Pulmonary artery endothelial cell (primary cell): ENCODE measurements at places on chromosomes 3 and 15. TPM values are rescaled to one million over a fixed set of nuclear protein-coding genes. Genes with fewer than 3 reads are reported as not detected.

Gene GOLIM4
- 58.0 and 58.9 TPM in 2 replicates for total RNA-seq

DNA sequence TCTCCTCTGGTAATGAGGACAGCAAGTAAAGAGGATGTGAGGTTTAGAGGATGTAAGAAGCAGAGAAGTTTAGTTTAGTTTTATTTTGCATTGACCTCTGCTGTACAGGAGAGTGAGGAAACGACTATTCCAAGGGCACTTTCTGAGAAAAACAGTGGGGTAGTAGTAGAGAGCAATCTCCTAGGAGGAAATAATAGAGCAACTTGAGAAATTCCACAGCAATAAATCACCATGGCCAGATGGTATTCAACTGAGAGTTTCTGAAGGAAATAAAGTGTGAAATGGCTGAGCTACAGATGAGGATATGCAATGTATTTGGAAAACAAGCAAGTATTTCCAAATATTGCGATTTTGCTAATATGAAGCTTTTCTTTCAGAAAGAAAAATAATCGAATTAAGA is 118.9 kb downstream of the DPH6 start:
- peak; percentile 76 for DNase-seq

Gene KAT2B
- 7.1 and 9.4 TPM in 2 replicates for total RNA-seq

Gene PP2D1
- total RNA-seq: not detected in 2 replicates

Gene MAP1A
- 1.4 and 1.6 TPM in 2 replicates for total RNA-seq

DNA sequence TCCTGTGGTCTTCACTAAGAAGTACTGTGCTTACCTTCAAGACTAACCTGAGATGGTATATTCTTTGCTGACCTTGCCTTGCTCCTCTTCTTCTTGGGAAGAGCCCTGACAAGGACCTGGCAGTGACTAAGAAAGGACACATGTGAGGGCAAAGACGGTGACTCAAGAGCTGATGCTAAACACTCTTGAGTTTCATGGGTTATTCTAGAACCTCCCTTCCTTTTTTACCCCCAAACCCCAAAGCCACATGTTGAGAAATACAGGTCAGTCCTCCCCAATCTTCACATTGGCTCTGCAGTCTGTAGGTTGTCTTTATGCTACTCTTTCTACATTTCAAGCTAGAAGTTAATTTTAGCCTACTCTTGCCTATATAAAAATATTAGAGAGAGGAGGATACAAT is 200.6 kb downstream of the SEMA6D start:
- DNase-seq: no peak

Gene SLITRK3
- not detected in 2 replicates for total RNA-seq

Gene MUC4
- total RNA-seq: not detected in 2 replicates

Gene C2CD4A
- 0.74 and 3.2 TPM in 2 replicates for total RNA-seq

Gene LRTM1
- total RNA-seq: not detected in 2 replicates

DNA sequence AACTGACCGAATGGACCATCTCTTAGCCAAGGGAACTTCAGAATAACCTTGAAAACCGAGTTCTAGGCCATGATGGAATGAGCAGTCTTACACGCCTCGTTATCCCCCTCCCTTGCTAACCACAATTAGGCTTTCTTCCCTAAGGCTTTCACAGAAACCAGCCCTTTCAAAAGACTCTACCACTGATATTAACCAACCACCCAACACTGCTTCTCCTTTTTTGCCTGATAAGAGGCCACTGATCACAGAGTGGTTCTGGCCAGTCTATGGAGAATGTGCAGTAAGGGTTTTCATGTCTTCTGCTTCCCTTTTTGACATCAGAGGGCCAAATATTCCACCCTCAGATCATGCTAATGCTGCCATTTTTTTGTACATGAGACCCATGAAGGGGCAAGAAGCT is 59.3 kb downstream of the MCF2L2 start:
- DNase-seq: no peak

Gene A4GNT
- total RNA-seq: not detected in 2 replicates

DNA sequence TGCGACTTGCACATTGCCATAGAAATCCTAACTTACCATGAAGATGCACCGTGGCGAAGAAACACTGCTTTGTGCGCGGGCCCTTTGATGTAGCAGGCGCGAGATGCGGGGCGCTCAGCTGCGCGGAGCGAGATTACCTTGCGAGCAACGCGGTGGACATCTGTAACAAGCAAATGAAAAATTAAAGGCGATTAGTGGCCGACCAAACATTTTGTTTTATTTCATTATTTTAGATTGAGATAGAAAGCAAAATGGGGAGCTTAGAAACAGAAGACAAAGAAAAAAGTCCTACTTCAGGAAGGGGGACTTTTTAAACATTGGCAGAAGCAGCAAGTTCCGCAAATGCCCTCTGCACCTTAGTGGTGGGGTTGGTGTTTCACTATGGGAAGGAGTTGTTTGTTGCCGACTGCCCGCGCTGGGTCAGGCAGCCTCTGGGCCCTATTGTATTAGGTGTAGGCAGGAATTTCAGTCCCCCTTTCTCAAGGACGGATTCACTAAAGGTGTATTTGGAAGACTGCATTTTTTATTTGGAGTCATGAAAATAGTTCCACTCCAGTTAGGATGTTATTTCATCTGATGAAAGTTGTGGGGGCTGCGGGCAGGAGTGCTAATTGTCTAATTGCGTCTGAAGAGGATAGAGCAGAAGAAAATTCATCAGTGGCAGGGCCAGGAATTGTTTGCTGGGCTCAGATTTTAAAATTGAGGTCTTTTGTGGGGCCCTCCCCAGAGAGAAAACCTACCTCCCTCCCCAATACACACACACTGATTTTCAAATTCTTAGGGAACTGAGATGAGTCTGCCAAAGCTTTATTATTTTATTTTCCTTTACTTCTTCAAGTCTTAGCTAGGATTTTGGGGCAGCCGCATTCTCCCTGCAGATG is 17.4 kb downstream of the ZIC4 start:
- DNase-seq: no peak

GRCh38 chr15:99424978-99425656 is 140.7 kb upstream of the MEF2A start:
- peak; percentile 85 for DNase-seq

- peak; percentile 44 for DNase-seq
Measured at GRCh38 chr3:81308306-81308705, 453.1 kb downstream of the GBE1 start.

- no peak for DNase-seq
Measured at GRCh38 chr15:31977812-31978661, 52.3 kb upstream of the CHRNA7 start.

Gene TRAT1
- total RNA-seq: not detected in 2 replicates

GRCh38 chr15:85770096-85771041 is 24.4 kb downstream of the KLHL25 start:
- DNase-seq: no peak

DNA sequence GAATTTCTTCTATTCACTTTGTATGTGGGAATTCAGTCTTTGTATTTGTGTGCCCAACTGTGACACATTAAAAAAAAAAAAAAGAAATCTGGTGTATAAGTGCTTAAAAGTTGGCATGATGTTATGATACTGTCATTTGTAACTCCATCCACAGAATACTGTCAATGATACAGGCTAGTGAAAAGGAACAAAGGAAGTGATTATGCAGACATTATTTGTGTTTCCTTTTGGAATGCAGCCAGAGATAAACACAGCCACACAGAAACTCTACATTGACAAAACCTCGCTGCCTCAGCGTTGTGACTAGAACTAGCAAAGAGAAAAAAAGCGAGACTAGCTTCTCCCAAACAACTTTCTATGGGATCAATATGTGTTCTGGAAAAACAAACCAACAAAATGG is 519.2 kb upstream of the AGTR1 start:
- DNase-seq: no peak

DNA sequence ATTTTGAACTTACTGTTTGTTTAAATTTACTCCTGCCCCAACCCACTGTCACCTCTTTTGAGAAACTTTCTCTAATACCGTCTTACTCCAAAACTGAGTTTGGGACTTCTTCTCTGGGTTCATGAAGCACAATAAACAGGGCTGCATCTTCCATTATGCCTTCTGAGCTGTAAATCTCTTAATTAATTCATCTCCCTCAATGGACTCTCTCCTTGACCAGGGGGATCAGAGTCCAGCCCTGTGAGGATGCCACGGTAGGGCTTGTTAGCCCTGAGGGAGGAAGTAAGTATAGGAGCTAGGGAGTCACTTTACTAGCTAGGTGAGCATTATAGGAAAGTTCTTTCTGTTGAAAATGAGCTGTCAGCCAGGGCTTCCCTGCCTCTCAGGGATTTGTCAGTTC is 299.3 kb upstream of the SATB1 start:
- DNase-seq: no peak

Gene GOLGA6B
- total RNA-seq: not detected in 2 replicates

Gene OR4M2
- total RNA-seq: not detected in 2 replicates

Gene BCL2A1
- 0.21 and 2.1 TPM in 2 replicates for total RNA-seq

Gene ROBO2
- 0.42 and 2.9 TPM in 2 replicates for total RNA-seq

GRCh38 chr15:36495456-36495991 is 83.9 kb upstream of the CDIN1 start:
- DNase-seq: no peak

DNA sequence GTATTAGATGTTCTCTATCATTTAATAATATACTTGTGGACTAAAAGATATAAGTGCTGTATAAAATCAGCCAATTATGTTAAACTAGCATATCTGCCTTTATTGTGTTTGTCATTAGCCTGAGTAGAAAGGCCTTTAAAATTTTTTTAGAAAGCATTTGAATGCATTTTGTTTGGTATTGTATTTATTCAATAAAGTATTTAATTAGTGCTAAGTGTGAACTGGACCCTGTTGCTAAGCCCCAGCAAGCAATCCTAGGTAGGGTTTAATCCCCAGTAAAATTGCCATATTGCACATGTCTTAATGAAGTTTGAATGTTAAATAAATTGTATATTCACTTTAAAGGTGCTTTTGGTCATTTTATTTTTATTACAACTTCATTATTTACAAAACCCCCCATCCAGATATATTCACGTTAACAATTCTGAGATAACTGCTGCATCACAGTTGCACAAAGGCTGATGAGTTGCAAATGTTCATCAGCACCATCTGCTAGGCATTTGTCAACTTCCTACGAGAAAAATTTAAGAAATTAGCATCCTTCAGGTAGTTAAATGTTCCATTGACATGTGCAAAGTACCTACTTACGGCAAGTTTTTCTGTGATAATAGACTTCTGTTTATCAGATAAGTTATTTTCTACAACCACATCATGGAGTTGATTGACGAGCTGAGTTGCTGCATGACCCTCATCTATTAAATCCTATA is 6.3 kb downstream of the EIF4A2 start:
- no peak for DNase-seq

GRCh38 chr3:157201648-157202278 is 41.8 kb upstream of the CCNL1 start:
- peak; percentile 17 for DNase-seq

Gene PCBP4
- 31.1 and 32.2 TPM in 2 replicates for total RNA-seq

GRCh38 chr15:73308305-73308704 is 60.5 kb downstream of the HCN4 start:
- DNase-seq: no peak

Gene CEMIP
- 0.11 and 0.13 TPM in 2 replicates for total RNA-seq

- no peak for DNase-seq
Measured at GRCh38 chr15:70142322-70143191, 44.8 kb upstream of the TLE3 start.

DNA sequence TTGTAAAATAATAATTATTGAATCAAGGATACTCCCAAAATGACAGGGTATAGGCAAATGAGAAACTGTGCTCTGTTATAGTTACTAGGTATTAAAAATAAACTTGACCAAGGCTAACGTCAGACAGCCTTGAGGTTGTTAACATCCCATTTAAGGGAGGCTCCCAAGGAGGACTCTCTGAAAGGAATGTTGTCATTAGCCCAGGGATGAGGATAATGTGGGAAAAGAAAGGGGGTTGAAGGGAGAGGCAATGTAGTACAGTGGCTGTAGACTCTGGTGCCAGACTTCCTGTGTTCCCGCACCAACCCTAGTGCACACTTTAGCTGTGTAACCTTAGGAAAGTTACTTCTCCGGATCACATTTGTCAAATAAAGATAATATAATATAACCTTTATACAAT is 47.0 kb upstream of the RARB start:
- DNase-seq: no peak

GRCh38 chr3:172329070-172329469 is 119.2 kb downstream of the GHSR start:
- DNase-seq: no peak

- no peak for DNase-seq
Measured at GRCh38 chr15:40995656-40996055, 42.4 kb downstream of the CHAC1 start.

DNA sequence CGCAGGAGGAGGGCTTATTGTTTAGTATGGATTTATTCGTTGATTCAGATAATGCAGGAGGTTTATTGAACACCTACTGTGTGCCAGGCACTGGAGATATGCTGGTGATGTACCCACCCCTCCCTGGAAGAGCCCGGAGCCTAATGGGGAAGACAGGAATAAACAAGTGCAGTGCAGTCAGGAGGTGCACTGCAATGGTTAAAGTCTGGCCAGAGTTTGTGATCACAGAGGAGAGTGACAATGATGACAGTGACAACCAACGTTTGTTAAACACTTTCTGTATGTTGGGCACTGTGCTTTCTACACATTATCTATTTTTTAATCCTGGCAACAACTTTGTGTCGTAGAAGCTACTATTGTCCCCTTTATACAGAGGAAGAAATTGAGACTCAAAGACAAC is 70.4 kb downstream of the THSD4 start:
- DNase-seq: no peak

- no peak for DNase-seq
Measured at GRCh38 chr3:11549580-11550140, 94.1 kb downstream of the VGLL4 start.

Gene GRAMD1C
- 19.0 and 20.2 TPM in 2 replicates for total RNA-seq

DNA sequence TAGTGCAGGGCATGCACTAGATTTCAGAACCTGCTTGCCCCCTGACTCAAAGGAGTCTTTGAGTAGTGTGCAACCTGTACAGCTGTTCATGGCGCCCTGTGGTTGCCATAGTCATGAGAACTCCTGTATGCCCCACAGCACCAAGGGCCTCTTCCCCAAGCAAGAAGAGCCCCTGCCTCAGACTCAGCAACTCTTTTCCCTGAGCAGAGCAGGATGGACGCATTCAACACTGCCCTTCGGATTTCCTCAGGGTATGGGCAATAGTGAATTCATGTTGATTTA is 89.7 kb upstream of the KLF13 start:
- no peak for DNase-seq

GRCh38 chr3:52372822-52373504 is 56.8 kb downstream of the DNAH1 start:
- no peak for DNase-seq
